ENCODE measurements at places on chromosomes 7 and 10.

DNA sequence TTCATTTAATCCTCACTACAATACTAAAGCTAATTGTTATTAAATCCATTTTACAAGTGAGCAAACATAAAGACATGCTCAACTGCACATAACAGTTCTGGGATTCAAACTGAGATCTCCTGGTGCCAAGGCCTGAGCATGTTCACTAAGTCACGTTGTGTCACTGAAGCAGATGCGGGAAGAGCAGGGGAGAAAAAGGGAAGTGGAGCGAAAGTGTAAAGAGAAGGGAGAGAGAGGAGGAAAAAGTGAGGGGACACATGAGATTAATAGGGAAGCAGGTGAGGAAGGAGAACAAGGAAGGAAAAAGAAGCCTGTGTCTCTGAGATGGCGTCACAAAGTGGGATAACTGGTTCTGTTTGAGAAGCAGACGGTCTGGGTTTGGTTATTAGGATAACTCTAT is 38.9 kb upstream of the KAT6B start:
- DNase-seq: no peak

DNA sequence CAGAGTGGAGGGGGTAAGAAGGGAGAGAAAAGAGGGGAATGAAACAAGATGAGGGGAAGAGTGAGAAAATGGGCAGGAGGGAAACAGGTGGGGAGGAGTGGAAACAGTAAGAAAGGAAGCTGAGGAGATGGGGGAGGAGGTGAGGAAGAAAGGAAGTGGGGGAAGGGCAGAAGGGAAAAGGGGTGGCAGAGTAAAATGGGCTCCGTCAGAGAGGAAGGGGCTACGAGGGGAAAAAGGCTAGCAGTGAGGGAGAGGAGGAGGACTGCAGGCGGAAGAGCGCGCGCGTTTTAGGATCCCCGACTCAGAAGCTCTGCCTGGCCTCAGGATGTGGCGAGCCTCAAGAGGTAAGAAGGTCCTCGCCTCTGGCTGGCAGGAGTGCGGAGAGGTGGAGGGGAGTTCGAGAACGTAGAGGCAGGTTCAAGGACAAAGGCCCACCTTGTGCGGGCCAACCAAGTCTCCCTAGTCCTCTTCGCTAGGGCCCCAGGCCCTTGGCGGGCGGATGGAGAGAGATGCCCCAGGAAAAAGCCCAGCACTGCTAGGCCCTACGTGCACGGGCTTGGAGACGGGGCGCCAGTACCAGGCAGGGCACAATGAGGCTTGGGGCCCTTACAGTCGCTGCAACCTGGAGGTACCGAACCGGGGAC is 5.8 kb upstream of the NKX2-3 start:
- DNase-seq: no peak

DNA sequence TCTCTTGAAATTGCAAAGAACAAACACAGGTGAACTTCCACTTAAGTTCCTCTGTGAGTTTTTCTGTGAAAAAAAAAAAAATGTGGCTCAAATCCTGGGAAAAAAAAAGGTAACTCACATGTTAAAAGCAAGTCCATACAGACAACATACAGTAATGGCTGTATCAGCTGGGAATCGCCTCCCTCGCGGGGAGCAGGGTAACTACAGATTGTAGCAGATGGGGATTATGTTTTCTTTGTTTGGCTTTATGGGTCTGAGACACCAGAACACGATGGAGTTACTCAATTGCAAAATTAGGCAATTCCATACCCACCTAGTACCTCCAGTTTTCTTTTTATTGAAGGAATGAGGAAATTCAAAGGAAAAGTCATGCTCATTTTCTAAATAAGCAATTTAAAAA is 42.3 kb downstream of the FEZF1 start:
- DNase-seq: no peak

DNA sequence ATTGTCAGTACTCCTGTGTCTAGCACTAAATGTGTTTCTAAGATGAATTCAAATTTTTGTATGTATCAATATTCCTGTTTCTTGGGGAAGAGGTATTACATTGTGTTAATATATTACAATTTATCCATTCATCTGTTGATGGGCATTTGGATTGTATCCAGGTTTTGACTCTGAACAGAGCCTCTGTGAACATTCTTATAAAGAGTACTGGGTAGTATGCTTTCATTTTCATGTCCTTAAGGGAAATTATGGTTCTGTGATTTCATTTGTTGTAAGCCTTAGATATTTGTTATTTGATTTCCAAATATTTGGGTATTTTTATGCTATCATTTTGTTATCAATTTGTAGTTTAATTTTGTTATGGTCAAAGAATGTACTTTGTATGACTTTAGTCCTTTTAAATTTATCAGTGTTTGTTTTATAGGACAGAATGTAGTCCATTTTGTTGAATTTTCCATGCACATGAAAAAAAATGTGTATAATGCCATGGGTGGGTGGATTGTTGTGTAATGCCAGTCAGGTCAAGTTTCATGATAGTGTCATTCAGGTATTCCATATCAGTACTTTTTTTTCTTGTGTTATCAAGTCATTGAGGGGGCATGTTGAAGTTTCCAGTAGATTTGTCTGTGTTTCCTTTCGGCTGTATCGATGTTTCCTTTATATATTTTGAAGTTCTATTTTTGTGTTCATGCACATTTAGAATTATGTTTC is 38.4 kb downstream of the STAM start:
- no peak for DNase-seq
